ENCODE measurements at places on chromosomes 7 and 10. TPM values are rescaled to one million over a fixed set of nuclear protein-coding genes. Genes with fewer than 3 reads are reported as not detected.

GRCh38 chr7:139992353-139993044, 70.3 kb downstream of the PARP12 start:
- DNase-seq: no peak

DNA sequence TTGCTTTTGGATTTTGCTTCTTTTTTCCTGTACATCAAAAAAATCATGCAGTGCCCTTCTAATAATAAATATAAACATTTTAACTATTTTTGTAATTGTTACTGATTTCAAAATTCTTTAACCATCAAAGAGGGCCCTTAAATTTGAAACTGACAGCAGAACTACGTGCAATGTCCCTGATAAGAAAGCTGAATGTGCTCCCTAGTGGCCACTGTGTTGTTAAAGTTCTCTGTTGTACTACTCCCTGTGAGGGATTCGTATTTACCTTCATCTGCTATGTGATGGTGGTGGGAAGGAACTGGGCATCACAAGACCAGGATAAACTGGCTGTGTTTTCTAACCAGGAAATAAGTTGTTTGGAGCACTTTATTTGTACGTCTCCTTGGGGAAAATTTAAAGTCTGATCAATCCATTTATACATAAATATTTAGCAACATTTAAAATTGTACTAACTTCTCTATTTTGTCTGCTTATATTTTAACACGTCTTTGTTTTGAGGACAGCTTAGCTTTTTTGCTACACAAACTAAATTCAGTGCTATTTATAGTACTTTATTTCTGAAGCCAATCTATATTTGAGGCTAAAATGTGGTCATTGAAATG, 322.4 kb downstream of the HGF start:
- peak; percentile 43 for DNase-seq

GRCh38 chr10:21497177-21497807, 28.2 kb downstream of the SKIDA1 start:
- DNase-seq: peak; percentile 92

GRCh38 chr7:140079121-140079536, 16.4 kb upstream of the PARP12 start:
- peak; percentile 68 for DNase-seq

- DNase-seq: no peak
These were observed 81.3 kb upstream of the GPR22 start for GRCh38 chr7:107388604-107389003.

DNA sequence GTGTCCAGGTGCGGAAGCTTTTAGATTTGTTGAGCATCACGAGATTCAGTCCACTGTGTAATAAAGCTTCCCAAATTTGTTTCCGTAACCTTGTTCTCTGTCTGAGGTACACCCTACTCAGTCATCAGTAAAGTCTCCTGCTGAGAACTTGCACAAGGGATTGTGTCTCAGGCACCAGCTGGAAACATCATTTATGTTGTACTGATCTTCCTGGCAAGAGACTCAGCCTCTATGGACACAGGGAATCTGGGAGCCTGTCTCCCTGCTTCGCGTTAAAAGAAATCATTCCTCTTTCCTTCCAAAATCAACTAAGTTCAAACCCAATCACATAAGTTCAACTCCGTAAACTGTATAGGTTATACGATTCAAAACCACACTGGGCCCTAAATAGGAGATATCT, 336.8 kb downstream of the GPR37 start:
- no peak for DNase-seq

GRCh38 chr7:50553973-50554372, 11.2 kb downstream of the DDC start:
- no peak for DNase-seq

DNA sequence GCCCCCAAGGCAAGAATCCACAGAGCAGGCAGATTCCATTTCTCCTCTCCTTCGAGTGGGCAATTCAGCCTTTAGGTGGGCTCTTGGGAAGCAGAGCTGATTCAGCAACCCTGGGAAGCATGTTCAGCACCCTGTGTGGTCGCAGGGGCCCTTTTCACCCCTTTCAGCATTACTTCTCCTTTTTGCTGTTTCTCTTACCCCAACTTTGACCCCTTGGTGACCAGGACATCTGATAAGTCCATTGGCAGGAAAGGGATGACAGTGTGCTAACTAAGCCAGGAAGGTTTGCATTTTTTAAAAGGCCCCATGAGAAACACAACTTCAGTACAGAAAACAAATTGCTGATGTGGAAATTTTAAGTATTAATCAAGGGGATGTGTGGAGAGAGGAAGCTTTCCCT, 283.7 kb upstream of the NRP1 start:
- no peak for DNase-seq

GRCh38 chr7:112581529-112581928, 100.7 kb downstream of the LSMEM1 start:
- no peak for DNase-seq

DNA sequence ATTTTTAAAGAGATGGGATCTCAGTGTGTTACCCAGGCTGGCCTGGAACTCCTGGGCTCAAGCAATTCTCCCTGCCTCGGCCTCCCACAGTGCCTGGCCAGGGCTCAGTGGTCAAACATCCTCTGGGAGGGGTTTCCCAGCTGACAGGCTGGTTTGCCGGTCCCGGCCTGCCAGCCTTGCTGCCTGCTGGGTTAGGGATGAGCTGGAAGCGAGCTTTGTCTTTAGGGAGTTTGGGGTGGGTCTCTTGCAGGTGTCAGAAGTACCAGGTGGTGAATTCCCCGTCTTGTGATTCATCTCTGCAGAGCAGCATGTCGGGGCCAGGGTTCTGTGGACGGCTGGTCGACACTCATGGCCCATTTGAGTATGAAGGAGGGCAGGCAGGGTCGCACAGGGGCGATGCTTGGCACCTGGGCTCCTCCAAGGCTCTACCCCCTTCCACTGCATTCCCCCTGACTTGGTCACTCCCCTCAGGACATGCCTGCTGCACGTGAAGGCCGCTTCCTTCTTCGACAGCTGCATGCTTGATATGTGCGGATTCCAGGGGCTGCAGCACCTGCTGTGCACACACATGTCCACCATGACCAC, 30.3 kb downstream of the ZAN start:
- DNase-seq: no peak

GRCh38 chr7:363626-364025, 73.7 kb downstream of the FOXL3 start:
- no peak for DNase-seq

GRCh38 chr10:44628921-44629320, 244.0 kb upstream of the CXCL12 start:
- DNase-seq: no peak

DNA sequence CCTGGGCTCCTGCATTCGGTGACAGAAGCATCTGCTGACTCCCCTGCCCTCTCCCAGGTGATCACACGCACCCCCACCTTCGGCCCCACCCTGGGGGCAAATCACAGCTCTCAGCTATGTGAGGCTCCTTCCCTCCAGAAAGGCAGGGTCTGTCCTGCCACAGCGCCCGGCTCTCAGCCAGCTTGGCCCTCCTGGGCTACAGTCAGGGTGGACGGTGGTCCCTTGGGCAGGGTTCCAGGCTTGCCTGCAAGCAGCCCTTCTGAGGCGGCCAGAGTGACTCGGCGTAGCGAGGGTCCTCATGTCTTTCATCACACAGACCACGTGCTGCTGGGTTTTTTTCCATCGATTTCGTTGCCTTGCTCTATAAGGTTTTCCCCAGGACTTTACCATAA, 53.6 kb upstream of the EBF3 start:
- no peak for DNase-seq

- no peak for DNase-seq
These were observed 57.6 kb downstream of the VCL start for GRCh38 chr10:74055383-74056049.

- DNase-seq: no peak
These were observed 13.4 kb downstream of the BUD31 start for GRCh38 chr7:99422186-99422585.

DNA sequence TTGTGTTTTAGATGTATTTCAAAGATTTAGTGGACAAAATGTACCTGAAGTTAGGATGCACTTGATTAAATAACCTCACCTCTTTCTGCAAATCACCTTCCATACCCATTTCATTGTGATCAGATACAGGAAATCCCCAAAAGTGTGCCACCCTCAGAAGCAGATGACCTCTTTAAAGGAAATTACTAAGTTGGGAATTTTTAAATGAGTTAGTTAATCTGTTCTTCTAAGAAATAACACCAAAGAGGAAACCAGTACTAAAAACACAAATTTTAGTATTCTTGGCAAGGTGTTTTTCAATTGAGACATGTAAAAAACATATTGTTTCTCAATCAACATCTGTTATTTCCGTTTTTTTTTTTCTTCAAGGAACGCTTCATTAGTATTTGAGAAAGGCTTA, 4.6 kb upstream of the SEMA3A start:
- no peak for DNase-seq

GRCh38 chr10:96972264-96972663, 140.2 kb downstream of the LCOR start:
- no peak for DNase-seq

- DNase-seq: peak; percentile 14
These were observed 47.3 kb upstream of the INSYN2A start for GRCh38 chr10:127243490-127244272.

GRCh38 chr7:30493228-30493627, 11.4 kb downstream of the GGCT start:
- no peak for DNase-seq

DNA sequence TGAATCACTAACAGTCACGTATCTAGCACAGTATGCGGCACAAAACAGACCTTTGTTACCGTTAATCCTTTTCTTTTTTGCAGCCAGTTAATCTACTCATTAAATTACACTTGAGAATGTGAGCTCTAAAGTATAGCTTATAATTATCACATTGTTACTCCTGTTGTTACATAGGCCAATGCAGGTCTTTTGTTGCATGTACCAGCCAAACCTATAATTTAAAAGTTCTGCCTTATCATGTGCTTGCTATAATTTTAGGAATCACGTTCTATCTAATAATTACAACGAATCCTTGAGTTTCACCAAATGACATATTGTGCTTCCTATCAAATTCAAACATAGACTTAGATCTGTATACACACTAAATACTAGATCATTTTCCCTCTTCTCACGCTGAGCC, 245.1 kb downstream of the DGKI start:
- DNase-seq: no peak

GRCh38 chr7:73802459-73802858, 28.3 kb upstream of the CLDN4 start:
- DNase-seq: no peak

DNA sequence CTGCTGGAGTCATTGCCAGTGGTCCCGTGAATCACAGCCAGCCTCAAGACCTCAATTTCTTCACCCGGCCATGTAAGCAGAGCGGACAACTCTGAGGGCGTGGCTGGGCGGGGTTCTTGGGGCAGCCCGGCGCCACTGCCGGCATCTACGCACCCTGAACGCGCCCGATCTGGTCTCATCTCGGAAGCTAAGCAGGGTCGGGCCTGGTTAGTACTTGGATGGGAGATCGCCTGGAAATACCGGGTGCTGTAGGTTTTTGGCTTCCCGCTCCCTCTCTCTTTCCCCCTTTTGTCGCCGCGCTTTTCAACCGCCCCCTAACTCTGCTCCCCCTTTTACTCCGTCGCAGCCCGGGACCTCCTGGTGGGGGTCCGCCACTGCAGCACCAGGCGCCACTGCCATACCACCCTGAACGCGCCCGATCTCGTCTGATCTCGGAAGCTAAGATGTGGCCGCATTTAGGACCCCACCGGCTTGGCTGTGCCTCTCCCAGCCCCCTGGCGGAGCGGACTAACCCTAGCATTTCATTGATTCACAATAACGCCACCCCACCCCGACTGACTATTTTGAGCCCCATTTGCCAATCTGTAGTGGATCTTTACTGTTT, 25.3 kb downstream of the GARIN1A start:
- peak; percentile 92 for DNase-seq

GRCh38 chr7:86407291-86407690, 236.4 kb upstream of the GRM3 start:
- no peak for DNase-seq

- DNase-seq: no peak
These were observed 535.8 kb downstream of the PTPRN2 start for GRCh38 chr7:158051776-158052175.

GRCh38 chr7:16512097-16512496, 14.5 kb upstream of the LRRC72 start:
- no peak for DNase-seq

- no peak for DNase-seq
These were observed 68.6 kb downstream of the FRMPD2 start for GRCh38 chr10:48205918-48206317.

The MOGAT3 gene
- not detected for total RNA-seq

The HYAL4 gene
- 2.1 TPM for total RNA-seq

The AFAP1L2 gene
- 17.1 TPM for total RNA-seq

The CARD11 gene
- total RNA-seq: 4.5 TPM

The FAM131B gene
- total RNA-seq: 2.2 TPM

The EXOC4 gene
- 36.9 TPM for total RNA-seq

The TSPAN12 gene
- total RNA-seq: 15.9 TPM

The CCNY gene
- 26.9 TPM for total RNA-seq

The TMEM229A gene
- not detected for total RNA-seq
